IMR-90 (cell line): ENCODE measurements at places on chromosomes 1 and 21.
A peak's percentile ranks its signal among the peaks of the same experiment; 100 is the strongest.

DNA sequence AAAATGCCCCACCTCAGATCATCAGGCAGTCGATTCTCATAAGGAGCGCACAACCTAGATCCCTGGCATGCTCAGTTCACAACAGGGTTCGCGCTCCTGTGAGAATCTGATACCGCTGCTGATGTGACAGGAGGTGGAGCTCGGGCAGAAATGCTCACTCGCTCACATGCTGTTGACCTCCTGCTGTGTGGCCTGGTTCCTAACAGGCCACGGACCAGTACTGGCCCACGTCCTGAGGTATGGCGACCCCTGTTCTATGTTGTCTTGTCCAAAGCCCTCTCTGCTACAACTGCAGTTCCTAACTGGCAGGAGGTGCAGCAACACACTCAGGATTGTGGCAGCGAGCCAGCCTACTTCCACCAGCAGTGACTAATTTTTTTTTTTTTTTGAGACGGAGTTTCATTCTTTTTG, 70.6 kb downstream of the CLSTN1 start:
- H3K36me3 ChIP-seq: peaks cover 32% of the 10 kb centered on the region
- no peak overlapping the region for H3K27ac ChIP-seq
- DNase-seq: peak; percentile 86

GRCh38 chr1:204961765-204962419, 81.1 kb upstream of the CNTN2 start:
- DNase-seq: no peak
- H3K4me1 ChIP-seq: no peaks in the 10 kb centered on the region
- H3K36me3 ChIP-seq: no peaks in the 10 kb centered on the region
- no peak overlapping the region for H3K27ac ChIP-seq
- peaks cover 40% of the 10 kb centered on the region for H3K27me3 ChIP-seq

GRCh38 chr1:1431845-1432273, 3.6 kb upstream of the VWA1 start:
- H3K4me3 ChIP-seq: no peak overlapping the region
- H3K27me3 ChIP-seq: no peaks in the 10 kb centered on the region
- no peak overlapping the region for H3K27ac ChIP-seq
- DNase-seq: no peak
- H3K36me3 ChIP-seq: no peaks in the 10 kb centered on the region

GRCh38 chr1:25927521-25928265, 21.5 kb upstream of the STMN1 start:
- H3K4me1 ChIP-seq: peaks cover 4% of the 10 kb centered on the region; the same call in 1 of the 2 replicates
- H3K27me3 ChIP-seq: peaks cover 30% of the 10 kb centered on the region
- no peaks in the 10 kb centered on the region for H3K36me3 ChIP-seq
- no peak overlapping the region for H3K27ac ChIP-seq

- DNase-seq: no peak
- no peaks in the 10 kb centered on the region for H3K27me3 ChIP-seq
- H3K36me3 ChIP-seq: no peaks in the 10 kb centered on the region
- H3K4me1 ChIP-seq: no peaks in the 10 kb centered on the region
- no peak overlapping the region for H3K27ac ChIP-seq
Observed at GRCh38 chr1:29956349-29957030, 720.2 kb downstream of the PTPRU start.

- peak overlapping the region; percentile 25; the same call in 1 of the 2 replicates for H3K4me3 ChIP-seq
- peak overlapping the region; percentile 3; the same call in 1 of the 2 replicates for H3K27ac ChIP-seq
- H3K4me1 ChIP-seq: peaks cover 32% of the 10 kb centered on the region
- no peaks in the 10 kb centered on the region for H3K36me3 ChIP-seq
- peak; percentile 22 for DNase-seq
- no peaks in the 10 kb centered on the region for H3K27me3 ChIP-seq
Observed at GRCh38 chr1:207822602-207823451, 71.0 kb downstream of the CD46 start.

DNA sequence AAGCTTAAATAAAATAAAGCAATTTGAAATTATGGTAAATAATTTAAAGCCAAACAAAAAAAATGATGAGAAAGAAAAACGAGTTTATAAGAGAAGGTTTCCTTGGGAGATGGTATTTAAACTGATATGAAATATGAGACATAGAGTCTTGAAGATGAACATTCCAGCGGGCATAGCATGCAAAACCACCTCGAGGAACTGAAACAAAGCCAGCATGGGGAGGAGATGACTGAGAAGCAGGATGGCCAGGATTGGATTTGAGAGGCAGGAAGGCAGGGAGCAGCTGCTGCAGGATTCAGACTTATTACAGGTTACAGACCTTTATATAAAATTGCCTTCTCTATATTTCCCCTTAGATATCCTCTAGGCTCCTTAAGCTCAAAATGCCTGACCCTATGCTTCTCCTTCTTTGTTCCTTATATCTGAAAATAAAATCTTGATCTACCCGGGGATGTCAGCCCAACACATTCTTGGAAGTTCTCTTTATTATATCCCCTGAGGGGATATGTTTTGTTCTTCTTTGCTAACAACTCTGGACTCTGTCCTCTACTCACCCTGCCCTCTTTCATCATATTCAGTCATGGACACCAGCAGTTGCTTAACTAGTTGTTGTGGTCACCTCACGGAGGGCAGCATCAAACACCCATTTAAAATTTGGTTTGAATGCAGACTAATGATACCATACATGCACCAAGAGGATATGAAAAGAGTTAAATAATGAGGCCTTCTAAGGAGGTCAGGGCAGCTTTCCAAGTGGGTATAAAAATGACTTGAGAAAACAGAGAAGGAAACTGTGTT, 719.1 kb upstream of the B3GALT2 start:
- H3K4me3 ChIP-seq: no peak overlapping the region
- no peak overlapping the region for H3K27ac ChIP-seq
- no peaks in the 10 kb centered on the region for H3K4me1 ChIP-seq
- no peaks in the 10 kb centered on the region for H3K27me3 ChIP-seq

- peaks cover 3% of the 10 kb centered on the region for H3K27me3 ChIP-seq
- DNase-seq: peak; percentile 75
- peaks cover 1% of the 10 kb centered on the region; the same call in 1 of the 2 replicates for H3K4me1 ChIP-seq
- no peak overlapping the region for H3K4me3 ChIP-seq
- no peaks in the 10 kb centered on the region for H3K36me3 ChIP-seq
Observed at GRCh38 chr1:224047538-224047937, 66.4 kb upstream of the FBXO28 start.

DNA sequence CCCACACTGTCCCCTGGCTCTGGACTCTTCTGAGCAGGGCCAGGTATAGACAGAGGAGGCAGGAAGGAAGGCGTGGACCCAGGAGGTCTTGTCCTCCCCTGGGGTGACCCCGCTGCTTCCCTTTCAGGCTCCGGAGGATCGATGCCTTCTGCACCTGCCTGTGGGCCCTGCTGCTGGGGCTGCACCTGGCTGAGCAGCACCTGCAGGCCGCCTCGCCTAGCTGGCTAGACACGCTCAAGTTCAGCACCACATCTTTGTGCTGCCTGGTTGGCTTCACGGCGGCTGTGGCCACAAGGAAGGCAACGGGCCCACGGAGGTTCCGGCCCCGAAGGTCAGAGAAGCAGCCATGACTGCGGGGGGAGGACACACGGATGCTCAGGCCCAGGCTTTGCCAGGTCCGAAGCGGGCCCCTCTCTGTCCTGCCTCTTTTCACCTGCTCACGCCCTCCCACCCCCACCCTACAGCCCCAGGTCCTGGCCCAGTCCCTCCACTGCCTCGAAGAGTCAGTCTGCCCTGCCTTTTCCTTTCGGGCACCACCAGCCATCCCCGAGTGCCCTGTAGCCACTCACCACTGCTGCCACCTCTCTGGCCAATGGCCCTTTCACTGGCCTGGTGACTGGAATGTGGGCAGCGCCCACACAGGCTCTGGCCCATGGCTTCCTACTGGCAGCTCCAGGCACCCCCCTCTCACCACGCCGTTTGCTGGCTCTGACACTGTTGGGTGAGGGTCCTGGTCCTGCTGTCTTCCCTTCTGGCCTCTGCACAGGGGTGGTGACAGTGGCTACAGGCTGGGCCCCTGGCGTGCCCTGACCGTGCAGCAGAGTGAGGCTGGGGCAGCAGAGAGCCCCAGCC, 13.5 kb downstream of the TMEM201 start:
- no peak overlapping the region for H3K4me3 ChIP-seq
- no peaks in the 10 kb centered on the region; the same call in 1 of the 2 replicates for H3K4me1 ChIP-seq
- peaks cover 29% of the 10 kb centered on the region; the same call in 1 of the 2 replicates for H3K36me3 ChIP-seq
- no peaks in the 10 kb centered on the region for H3K27me3 ChIP-seq
- no peak overlapping the region for H3K27ac ChIP-seq
